ENCODE measurements at places on chromosomes 16 and 17.

DNA sequence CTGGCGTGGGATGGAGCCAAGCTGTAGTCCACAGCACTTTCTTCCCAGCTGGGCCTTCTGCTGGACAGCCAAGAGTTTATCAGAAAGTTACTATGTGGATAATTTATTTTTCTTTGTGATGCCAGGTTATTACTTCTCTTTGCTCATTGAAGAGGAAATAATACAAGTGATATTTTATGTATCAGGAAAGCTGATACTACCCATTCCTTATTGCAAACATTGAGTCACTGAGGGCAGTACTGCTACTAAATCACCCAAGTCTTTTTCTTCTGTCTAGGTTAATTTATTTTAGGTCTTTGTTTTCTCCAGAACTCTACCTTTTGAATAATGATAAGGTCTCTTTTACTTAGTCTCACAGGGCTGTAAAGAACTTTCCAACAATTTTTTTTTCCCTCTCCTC lies 8.3 kb downstream of the NUP93 start:
- H3K4me1 ChIP-seq, result peaks cover 7% of the 10 kb centered on the region
- no peak overlapping the region for H3K27ac ChIP-seq
- DNase-seq, result no peak
- H3K4me3 ChIP-seq, result no peak overlapping the region
- H3K36me3 ChIP-seq, result no peaks in the 10 kb centered on the region

- no peak for DNase-seq
- no peaks in the 10 kb centered on the region for H3K4me1 ChIP-seq
- no peak overlapping the region for H3K27ac ChIP-seq
- H3K27me3 ChIP-seq, result no peaks in the 10 kb centered on the region
Observed at GRCh38 chr16:58044266-58045019, 18.9 kb downstream of the MMP15 start.

GRCh38 chr17:38325221-38325851 lies 18.4 kb downstream of the GPR179 start:
- no peak for DNase-seq
- H3K27me3 ChIP-seq, result no peaks in the 10 kb centered on the region
- H3K27ac ChIP-seq, result no peak overlapping the region
- no peak overlapping the region for H3K4me3 ChIP-seq

DNA sequence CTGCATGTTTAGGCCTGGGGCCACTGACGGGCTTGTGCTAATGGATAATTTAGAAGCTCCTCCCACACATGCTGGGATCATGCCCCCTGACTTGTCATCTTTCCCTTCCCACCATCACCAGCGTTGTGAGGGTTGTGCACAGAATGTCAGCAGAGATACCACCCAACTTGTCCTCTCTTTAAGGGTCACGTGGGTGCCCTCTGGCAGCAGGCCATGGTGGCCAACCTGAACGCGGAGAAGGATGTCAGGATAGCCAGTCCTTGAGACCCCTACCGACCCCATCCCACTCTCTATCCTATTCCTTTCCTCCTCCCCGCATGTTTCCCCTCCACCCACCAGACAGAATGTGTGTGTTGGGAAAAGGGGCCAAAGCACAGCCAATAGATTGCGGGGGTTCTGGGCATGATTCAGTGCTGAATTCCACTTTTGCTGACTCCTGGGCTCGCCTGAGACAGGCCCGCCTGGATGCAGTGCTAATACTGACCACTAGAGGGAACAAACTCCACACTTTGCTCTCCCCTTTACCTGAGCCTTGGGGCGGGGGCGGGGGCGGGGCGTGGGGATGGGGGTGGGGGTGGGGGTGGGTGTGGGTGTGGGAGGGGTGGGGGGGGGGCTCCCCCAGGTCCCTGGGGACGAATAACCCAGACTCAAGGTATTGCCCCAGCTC lies at the start of gene GH2:
TSS of gene GH2 (minus strand) at position 10 of the 667 bp plus-strand sequence. CDS start 143 bp downstream, outside the sequence.
- H3K4me1 ChIP-seq, result no peaks in the 10 kb centered on the region
- H3K27me3 ChIP-seq, result no peaks in the 10 kb centered on the region
- no peak within 1 kb of the TSS for H3K27ac ChIP-seq
- no peak for DNase-seq
- H3K36me3 ChIP-seq, result no peaks in the 10 kb centered on the region
- no peak within 1 kb of the TSS for H3K4me3 ChIP-seq

DNA sequence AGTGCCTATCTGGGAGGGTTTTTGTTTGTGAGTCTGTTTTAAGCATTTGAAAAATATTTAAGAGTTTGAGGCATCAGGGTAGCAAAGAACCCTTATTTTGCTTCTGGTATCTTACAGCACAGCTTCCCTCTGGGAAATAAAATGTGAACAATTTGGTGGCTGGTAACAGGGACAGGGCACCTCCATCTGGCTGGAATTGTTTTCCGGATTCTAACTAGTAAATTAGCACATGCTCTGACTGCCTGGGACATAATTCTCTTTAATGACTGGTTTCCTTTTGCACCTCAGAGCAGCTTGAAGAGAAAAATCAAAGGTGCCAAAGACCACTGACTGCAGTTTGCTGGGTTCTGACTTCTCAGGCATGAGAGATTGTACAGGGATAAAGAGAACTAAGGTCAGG lies 469.1 kb downstream of the GRIN2A start:
- no peaks in the 10 kb centered on the region for H3K27me3 ChIP-seq
- H3K36me3 ChIP-seq, result no peaks in the 10 kb centered on the region
- no peak overlapping the region for H3K4me3 ChIP-seq
- H3K27ac ChIP-seq, result no peak overlapping the region

- no peak for DNase-seq
- no peak overlapping the region for H3K27ac ChIP-seq
- no peaks in the 10 kb centered on the region for H3K36me3 ChIP-seq
- no peaks in the 10 kb centered on the region for H3K4me1 ChIP-seq
Observed at GRCh38 chr16:52976539-52977167, 76.0 kb downstream of the CHD9NB start.
